ENCODE measurements at places on chromosomes 2 and 18.
A peak's percentile ranks its signal among the peaks of the same experiment; 100 is the strongest.

- DNase-seq = no peak
Observed at GRCh38 chr2:237115870-237116269, 30.2 kb downstream of the COPS8 start.

DNA sequence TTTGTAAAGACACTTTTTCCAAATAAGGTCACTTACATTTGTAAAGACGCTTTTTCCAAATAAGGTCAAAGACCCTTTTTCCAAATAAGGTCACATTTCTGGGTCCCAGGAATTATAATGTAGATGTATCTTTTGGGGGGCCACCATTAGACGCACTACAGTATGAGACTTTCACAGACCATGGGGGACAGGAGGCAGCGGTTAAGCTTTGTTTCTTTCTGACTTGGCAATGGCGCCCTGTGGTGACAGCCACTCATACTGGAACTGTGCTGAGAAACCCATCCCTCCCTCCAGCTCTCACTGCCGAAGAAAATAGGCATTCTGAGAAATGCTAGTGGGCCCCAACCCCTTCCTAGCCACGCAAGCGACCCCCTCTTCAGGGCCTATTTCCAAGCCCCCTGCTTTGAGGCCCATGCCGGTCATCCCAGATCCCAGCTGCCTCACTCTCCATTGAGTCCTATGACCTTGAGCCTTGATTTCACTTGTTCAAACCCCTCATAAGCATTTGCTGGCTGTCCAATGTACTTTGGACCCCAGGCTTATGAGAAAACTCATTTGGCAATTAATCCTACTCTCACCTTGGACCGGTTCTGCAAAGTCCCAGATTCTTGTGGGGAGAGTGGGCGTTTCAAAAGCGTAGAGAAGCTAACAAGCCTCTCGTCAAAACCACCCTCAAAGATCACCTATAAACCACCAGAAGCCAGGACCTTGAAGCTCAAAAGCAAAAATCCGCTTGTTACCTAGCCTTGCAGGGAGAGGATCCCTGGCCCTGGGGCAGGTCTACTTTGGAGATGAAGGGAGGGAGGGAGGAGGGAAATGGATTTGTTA is 11.3 kb upstream of the SPATA3 start:
- DNase-seq = peak; percentile 64

- DNase-seq = peak; percentile 72
Observed at GRCh38 chr2:128457006-128457604, 138.4 kb upstream of the HS6ST1 start.

GRCh38 chr2:185700883-185701282 is 37.7 kb upstream of the FSIP2 start:
- no peak for DNase-seq

GRCh38 chr2:196983934-196984333 is 57.4 kb upstream of the PGAP1 start:
- no peak for DNase-seq

GRCh38 chr2:238570926-238571325 is 144.2 kb downstream of the ASB1 start:
- DNase-seq = no peak

- DNase-seq = no peak
Observed at GRCh38 chr18:49861659-49862058, 48.3 kb upstream of the ACAA2 start.

DNA sequence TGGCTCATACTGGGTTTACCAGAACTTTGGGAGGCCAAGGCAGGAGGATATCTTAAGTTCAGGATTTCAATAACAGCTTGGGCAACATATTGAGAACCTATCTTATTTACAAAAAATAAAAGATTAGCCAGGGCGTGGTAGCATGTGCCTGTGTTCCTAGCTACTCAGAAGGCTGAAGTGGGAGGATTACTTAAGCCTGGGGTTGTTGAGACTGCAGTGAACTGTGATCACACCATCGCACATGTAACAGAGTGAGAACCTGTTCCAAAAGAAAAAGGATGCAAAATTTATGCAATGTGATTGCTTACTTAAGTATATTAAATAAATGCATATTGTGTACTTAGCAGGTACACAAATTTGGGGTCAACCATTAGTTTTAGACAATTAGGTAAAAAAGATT is 768.9 kb upstream of the CDH7 start:
- no peak for DNase-seq

DNA sequence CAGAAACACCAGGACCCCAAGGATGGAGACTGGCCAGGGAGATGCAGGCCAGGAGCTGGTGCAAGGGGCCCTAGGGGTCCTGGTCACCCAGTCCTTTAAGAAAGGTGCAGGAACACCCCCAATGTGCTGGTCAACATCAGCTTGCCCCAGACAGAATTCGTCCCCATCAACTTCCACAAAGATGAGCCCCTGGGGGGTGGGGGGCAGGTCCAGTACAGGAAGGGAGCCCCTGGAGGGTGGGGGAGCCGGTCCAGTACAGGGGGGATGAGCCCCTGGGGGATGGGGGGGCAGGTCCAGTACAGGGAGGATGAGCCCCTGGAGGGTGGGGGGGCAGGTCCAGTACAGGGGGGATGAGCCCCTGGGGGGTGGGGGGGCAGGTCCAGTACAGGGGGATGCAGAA is 160.7 kb upstream of the SALL3 start:
- no peak for DNase-seq

DNA sequence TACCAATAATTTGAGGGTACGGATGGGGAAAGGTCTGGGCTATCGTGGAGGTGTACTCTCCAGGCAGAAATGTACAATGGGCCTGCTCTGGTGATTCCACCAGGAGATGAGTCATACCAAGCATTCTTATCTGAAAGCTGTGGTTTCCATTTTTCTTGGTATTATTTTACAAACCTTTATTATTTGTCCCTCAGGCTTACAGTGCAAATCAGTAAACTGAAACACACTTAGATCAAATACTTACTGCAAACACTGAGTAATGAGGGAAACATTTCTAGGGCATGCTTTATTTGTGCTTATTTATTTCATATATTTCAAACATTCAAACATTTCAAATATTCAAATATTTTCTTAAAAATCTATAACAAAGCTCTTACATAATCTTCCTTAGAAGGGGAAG is 319.8 kb downstream of the RND3 start:
- no peak for DNase-seq

DNA sequence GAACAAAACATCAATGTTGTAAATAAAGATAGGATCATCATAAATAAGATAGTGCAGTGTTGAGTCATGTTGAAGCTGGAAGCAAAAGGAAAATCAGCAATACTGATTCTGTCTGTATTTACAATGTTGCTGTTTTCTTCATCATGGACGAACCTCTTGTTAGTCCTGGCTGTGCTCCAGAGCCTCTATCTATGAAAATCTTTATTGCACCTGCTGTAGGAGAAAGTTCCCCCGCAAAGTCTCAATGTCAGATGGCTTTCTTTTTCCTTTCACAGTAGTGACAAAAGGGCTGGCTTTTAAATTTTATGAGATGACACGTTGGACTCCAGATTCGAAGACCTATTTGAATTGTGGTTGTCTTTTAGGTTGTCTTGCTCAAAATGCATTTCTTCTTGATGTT is 98.5 kb upstream of the LRRTM1 start:
- no peak for DNase-seq

GRCh38 chr18:42640160-42640559 is 475.3 kb downstream of the RIT2 start:
- DNase-seq = no peak

DNA sequence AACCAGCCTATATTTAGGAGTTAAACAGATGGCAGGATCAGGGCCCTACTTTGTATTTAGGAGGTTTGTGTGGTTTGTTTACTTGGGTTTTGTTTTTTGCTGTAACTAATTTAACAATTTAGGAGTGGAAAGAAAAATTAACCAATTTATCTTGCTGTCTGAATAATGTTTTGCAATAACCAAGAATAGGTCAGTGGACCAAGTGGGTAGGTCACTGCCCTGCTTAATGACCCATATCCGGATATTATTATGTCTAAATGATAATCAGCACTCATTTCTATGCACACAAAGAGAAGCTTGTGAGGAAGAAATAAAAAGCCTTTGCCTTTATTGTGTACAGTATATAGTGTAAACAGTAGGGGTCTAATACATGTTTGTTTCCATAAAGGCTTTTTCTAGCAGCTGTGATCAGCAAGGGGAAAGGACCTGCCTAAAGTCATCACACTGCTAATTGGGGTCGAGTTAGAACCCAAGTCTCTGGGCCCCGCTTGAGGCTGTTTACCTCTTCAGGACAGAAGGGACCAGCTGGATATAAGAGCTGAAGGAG is 76.6 kb downstream of the TGOLN2 start:
- no peak for DNase-seq

- DNase-seq = no peak
Observed at GRCh38 chr2:79670198-79670597, 157.3 kb downstream of the CTNNA2 start.

DNA sequence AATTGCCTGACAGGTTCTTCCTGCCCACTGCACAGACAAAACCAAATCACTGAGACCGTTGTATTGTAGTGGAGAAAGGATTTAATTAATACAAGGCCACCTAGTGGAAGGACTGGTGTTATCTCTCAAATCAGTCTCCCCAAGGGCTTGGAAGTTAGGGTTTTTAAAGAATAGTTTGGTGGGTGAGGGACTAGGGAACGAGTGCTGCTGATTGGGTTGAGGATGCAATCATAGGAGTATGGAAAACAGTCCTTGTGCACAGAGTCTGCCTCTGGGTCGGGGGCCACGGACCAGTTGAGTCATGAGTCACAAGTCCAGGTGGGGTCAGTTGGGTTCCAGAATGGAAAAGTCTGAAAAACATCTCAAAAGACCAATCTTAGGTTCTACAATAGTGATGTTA is 89.1 kb downstream of the B3GNT2 start:
- DNase-seq = no peak

- no peak for DNase-seq
Observed at GRCh38 chr2:99436874-99437273, 52.9 kb downstream of the REV1 start.

DNA sequence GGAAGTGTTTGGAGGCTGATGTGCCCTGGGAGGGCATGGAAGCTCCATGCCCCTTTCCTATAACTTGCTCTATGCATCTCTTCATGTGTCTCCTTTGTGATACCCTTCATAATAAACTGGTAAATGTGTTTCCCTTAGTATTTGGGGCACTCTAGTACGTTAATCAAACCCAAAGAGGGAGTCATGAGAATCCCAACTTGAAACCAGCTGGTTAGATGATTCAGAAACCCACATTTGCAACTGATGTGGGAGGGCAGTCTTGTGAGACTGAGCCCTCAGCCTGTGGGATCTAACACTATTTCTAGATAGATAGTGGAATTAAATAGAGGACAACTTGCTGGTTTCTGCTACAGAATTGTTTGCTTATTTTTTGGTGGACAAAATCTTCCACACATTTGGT is 20.3 kb downstream of the ANKRD30B start:
- no peak for DNase-seq

DNA sequence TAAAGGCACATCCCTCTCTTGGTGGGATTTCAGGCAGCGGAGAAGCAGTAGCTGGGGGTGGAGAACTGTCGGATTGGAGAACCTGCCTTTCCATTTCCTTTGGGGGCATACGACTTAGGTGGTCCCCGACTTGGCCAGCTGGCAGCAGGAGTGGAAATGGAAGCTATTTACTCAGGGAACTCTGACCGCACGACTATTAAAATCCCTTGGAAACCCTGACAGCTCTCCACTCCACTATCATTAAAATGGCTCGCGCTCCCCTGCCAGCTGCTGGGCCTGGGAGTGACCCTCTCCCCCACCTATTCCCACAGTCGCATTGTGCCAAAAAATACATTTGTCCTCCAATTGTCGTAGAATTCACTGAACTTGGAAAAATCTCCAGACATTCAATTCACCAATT is 77.7 kb upstream of the APCDD1 start:
- no peak for DNase-seq

DNA sequence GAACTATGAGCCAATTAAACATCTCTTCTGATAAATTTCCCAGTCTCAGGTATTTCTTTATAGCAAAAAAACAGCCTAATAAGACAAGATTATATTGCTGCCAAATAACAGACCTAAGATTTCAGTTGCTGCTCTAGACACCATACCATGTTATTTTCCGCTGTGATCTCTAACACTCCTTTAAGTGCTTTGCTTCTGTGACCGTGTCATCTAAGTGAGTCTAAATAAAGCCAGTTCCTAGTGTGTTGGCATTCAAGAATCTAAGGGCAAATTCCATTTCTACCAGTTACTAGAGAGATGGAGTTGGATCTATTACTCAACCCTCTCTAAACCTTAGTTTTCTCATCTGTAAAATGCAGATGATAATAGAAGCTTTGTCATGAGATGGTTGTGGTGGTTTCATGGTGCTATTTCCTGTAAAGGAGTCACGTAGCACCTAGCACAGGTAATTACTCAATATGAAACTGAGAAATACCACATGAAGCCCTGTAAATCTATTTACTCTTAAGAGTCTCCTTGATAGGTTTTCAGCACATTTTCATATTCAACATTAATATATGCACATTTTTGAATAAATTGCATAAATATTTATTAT is 40.5 kb downstream of the SPHKAP start:
- DNase-seq = no peak

GRCh38 chr2:231720987-231721966 is 13.0 kb downstream of the PTMA start:
- DNase-seq = no peak

DNA sequence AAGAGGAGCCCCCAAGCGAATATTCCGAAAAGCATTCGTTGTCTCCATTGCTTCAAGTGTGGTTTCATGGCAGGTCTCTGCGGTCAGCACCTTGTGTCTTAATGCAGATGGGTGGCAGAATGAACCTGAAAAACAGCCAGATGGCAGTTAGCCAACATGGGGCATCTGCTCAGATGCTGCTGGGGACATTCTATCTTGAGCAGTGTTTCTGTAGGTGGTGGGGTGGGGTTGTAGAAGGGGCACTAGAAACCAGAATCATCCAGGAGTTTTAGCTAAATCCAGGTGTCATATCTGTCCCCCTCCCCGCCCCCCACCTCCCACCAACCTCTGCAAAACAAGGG is 42.1 kb downstream of the ST6GAL2 start:
- no peak for DNase-seq

DNA sequence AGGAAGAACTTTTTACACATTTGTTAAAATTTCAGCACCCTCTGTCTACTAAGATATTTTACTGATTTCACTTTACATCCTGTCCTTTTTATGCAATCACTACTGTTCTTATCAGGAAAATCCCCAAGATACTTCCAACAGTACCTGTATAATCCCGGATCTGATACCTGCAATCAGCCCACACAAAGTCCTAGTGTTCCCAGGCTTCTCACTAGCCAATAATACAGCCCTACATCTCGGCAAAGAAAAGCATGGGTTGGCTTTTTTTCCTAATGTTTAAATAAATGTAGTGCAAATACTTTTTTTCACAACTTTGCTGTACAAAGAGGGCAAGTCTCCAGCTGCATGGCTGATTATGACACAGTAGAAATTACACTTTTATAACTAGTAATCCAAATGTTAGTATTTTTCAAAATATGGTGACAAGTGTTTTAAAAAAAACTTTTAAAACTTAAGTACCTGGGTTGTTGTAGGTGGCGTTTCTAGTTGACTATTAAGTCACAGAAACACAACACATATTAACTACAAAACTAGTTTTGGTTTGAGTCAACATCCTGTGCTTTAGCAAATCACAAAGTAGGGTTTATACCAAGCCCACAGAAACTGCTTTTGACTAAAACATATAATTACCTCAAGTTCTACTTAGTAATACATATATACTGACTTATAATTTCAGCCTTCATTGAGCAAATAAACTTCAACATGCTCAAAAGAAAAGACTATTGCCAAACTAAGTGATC is 19.5 kb downstream of the CNOT11 start:
- no peak for DNase-seq
